ENCODE measurements at places on chromosomes 11 and 22.

DNA sequence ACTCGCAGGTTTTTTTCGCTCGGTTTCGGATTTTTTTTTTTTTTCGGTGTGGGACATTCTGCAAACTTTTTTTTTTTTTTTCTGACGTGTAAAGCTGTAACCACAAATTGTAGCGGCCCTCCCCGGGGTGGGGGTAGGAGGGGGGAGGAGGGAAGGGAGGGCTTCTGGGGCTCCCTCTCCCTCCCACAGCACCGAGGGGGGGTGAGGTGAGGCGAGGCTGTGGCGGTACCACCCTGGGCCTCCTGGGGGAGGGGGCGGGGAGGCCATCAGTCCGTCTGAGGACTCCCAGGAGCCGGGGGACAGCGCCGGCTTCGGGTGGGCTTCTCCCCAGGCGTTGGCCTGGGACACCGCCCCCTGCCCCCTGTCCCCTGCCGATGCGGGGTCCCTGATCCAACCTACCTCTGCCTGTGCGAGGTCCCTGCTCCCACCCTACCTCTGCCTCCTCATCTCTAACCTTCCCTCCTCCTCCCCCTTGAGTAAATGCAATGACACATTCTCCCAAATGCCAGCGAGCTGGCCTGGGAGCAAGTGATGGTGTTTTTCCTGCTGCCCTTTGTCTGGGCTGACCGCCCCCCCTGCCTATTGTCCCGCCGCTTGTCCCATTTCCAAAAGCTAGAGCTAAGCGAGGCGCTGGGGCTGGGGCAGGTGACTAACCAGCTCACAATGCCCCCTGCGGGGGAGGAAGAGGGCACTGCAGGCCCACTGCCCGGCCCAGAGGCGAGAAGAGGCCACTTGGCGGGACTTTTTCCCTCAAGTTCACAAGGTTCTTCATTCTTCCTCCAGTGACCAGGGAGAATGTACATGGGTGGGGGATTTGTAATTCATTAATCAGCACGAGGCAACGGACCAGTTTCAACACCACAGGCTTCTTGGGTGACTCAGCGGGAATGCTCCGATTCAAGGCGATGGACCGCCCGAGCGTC lies 511 bp upstream of the CLCF1 start:
- peak; percentile 89 for DNase-seq

DNA sequence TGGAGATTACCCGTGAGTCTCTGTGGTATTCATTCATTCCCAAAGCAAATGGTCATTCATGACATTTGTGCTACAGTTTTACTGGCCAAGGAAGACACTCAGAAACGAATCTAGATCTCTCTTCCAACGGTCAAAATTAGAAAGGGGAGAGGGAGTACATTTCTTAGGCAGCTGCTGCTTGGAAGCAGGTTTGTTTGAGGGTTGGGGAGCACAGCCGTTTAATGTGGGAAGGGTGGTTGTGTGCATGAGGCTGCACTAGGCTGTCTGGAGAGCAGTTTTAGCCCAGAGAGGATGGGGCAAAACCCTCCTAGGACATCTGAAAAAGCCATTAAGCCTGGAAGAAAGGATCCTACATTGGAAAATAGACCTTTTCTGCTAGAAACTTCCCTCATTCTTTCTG lies 29.7 kb upstream of the TIMP3 start:
- no peak for DNase-seq

GRCh38 chr11:121199516-121199915 lies 93.1 kb upstream of the SC5D start:
- DNase-seq, result peak; percentile 29

GRCh38 chr11:132744771-132745170 lies 787.5 kb downstream of the OPCML start:
- no peak for DNase-seq

DNA sequence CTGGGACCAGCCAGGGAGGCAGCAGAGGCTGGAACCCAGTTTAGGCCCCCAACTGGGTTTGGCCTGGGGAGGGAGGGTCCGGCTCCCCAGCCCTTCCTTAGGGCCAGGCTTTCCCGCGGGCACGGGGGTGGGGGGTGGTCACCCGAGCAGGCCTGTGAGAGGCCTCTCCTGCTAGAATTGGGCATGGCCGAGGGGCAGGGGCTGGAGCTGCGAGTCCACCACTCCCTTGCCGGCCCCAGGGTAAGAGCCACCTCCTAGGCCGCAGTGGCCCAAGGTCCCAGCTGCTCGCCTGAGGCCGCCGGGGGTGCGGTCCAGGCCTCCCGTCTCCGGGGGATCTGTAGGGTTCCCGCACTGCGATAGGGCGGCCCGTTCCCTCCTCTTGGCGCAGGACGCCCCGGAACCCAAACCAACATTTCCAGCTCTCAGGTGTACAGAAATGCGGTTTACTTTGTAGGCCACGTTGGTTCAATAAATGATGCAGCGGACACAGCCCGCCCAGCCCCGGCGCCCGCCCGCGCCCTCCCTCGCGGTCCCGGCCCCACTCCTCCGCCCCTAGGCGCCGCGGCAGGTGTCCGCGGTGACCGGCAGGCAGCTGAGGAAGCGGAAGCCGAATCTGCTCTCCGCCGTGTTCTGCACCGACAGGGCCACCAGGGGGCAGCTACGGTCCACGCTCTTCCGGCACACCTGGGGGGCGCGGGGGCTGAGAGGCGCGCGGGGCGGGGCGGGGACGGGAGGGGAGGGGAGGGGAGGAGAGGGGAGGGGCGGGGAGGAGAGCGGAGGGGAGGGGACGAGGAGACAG lies 5.9 kb downstream of the LMNTD2 start:
- DNase-seq, result peak; percentile 90
